ENCODE measurements at places on chromosomes 1 and 21.

DNA sequence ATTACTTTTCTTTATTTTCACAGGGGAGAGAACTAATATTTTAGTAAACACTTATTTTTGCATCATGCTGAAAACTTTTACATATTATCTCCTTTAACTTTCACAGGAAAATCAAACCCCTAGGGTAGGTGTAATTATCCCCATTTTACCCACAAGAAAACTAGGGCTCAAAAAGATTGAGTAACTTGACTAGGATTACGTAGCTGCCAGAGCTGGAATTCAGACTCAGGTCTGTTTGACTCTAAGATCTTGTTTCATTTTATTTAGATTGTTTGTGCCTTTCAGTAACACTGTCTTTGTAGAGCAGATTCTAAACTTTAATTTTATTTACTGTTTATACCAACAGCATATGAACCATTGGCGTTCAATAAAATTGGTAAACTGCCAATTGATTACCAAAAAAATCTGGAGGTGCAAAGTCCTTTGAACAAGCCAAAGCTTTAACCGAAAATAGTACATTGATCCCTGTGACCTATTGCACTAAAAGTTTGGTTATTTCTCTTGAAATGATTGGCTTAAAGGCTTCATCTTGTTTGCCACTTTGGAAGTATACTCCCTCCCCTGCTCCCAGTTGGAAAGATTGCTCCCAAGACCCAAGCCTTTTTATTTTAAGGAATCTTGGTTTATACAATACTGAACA lies 71.0 kb upstream of the WDR26 start:
- DNase-seq, result no peak

DNA sequence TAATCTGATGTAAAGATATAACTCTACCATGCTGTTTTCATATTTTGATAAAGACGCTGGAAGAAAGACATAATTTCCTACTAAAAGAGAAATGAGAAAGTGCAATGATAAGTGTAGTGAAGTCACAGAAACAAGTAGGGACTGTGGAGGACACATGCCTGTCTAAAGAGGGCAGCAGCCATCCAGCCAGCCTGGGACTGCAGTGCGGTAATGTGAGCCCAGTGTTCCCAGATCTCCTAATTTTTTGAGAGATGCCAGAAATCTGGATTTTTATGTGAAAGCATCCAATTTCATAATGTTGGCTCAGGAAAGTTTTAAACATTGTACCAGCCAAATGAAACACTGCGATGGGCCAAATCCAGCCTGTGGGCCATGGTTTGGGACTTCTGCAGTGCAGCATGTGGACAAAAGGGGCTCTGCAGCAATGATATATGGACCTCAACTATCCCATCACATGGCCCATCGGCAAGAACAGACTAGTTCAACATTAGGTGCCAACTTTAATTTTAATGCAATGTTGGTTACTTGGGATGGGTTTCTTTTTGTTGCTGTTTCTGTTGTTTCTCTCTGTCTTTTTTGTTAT lies 329.5 kb downstream of the LTN1 start:
- no peak for DNase-seq

- DNase-seq, result no peak
Measured at GRCh38 chr1:150299716-150300115, 6.1 kb downstream of the MRPS21 start.

- DNase-seq, result no peak
Measured at GRCh38 chr1:43067977-43068751, 103.9 kb downstream of the EBNA1BP2 start.

GRCh38 chr1:177069490-177069889 lies 95.0 kb downstream of the ASTN1 start:
- no peak for DNase-seq

- no peak for DNase-seq
Measured at GRCh38 chr1:56132520-56132919, 446.8 kb downstream of the PLPP3 start.

GRCh38 chr1:56417646-56418045 lies 161.7 kb downstream of the PLPP3 start:
- DNase-seq, result no peak

DNA sequence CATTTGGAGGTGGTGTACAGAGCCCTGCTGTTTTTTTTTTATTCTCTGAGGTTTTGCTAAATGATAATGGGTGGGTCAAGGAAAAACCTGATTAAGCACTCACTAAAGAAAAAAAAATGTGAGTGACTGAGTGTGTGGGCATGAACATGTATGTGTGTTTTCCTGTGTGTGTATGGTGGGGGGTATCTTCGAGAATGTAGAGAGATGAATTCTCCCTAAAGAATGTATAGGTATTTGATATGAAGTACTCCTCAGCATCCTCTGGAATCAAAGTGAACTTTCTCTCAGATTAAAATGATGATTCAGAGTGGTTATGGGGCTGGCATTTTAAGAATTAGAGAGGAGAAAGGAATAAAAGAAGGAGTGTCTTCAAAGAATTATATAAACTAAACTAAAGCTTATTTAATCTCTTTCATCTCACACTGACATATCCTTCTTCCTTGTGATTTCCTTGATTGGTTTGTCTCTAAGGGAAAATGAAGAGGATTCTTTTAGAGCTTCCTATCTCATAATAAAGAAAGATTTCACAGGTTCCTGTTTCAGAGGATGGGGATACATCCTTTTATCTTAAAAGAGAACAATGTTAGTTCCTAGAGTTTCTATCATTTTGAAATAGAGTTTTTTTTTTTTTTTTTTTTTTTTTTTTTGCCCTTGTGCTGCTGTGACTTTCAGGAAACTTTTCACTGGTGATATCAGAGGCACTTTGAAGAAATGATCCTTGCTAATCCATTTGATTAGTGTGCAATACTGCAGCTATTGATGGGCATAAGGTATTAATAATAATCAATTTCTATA lies 23.9 kb downstream of the S1PR1 start:
- no peak for DNase-seq

GRCh38 chr1:48227165-48228013 lies 4.9 kb downstream of the SLC5A9 start:
- DNase-seq, result no peak

DNA sequence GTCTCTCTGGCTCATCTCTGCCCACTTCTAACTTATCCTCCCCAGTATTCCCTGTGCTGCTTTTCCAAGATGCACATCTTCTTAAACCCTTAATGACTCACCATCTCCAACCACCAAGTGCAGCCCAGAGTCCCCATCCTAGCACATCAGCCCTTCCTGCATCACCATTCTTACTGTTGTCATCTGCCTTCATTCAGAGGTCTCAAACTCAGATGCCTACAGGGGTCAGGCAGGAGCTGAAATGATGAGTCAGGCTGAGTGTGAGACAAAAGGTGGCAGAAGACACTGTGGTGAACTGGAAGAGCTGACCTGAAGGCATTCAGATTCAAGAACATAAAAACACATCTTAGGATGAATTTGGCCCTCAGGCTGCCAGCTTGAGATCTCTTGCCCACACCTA lies 34.6 kb downstream of the OLFML2B start:
- DNase-seq, result no peak

DNA sequence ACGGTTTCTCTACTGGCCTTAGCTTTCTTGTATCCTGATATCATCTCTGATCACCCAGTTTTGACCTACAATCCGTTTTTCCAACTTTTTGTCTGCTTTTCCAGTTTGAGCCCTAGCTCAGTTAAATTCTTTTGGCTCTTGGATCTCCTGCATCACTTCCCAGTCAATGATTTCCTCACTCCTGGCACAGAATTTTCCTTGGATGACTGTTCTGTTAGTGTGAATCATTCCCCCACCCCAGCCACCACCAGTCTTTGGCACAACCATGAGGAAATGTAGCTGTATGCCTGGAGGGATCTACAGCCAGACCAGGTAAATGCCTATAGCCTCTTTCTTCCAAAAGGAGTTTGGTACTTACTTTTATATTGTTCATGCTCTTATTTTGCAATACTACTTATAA lies 187.2 kb upstream of the PTGFR start:
- DNase-seq, result no peak

GRCh38 chr1:3251807-3252428 lies 182.9 kb downstream of the PRDM16 start:
- DNase-seq, result no peak

GRCh38 chr21:29117372-29117955 lies 13.0 kb upstream of the MAP3K7CL start:
- DNase-seq, result no peak

DNA sequence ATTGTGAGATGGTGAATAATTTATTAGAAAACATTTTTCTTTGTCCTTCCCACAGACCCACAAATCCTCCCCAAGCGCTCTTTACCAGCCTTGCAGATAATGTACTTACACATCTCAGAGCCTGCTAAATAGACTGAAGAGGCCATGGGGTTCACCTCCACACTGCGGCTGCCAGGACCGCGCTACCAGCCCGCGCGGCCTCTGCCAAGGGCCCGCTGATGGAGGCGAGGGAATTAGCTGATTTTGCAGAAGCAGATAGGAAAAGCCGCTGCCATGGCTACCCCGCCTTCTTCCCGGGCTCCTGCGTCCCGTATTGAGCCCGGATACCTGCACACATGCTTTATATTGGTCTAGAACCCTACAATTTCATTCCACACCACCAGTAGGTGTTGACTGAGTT lies 248.0 kb upstream of the FOXD3 start:
- DNase-seq, result no peak

GRCh38 chr1:115377411-115377810 lies 39.4 kb upstream of the NGF start:
- no peak for DNase-seq

- no peak for DNase-seq
Measured at GRCh38 chr1:172400722-172401105, 19.8 kb upstream of the C1orf105 start.

GRCh38 chr1:185213091-185213490 lies 56.1 kb downstream of the SWT1 start:
- DNase-seq, result no peak

DNA sequence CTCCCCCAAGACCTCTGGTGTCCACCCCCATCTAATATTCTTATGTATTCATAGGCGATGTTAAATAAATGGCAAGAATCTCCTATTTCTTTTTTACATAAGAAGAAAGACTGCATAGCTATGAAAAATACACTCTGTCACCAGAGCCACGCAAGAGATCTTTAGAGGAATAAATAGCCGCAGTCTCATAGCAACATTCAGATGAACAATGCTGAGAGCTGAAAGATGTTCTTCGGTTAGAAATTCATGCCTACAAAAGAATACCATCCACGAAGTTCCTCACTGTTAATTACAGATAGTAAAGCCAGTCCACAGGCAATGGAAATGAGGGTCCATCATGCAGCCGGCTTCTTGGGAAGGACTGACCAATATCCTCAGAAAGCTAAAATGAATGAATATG lies 76.0 kb upstream of the SOD1 start:
- no peak for DNase-seq

DNA sequence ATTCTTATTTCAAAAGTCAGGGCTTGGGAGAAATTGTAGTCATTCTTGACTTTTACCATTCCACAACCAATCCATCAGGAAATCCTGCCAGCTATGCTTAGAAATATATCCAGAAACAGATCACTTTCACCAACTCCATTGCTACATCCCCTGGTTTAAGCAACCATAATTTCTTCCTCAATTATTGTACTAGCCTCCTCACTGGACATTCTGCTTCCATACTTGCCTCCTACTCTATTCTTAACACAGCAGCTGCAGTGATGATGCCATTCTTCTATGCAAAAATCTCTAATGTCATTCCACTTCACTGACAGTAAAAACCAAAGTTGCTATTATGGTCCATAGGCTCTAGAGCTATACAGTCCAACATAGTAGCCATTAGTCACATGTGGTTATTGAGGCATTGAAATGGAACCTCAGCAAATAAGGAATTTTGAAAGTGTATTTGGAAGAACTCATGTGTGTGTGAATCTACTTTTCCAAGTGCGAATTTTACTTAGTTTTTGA lies 110.7 kb upstream of the KIAA0040 start:
- DNase-seq, result no peak

DNA sequence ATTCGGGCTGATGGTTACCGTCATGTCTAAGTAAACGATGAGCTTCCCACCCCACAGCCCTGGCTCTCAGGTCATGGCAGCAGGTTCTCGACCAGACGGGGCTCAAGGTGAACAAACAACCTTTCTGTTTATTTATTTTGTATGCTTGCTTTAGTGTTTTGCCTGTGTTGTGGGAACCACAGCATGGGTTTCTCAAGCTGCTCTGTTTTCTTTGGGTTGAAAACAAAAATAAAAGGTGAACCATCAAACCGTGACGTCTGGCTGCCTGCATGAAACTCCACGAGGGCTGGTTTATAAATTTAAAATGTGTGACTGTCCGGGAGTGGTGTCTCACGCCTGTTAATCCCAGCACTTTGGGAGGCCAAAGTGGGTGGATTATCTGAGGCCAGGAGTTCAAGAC lies 28.0 kb downstream of the TMEM51 start:
- DNase-seq, result no peak

DNA sequence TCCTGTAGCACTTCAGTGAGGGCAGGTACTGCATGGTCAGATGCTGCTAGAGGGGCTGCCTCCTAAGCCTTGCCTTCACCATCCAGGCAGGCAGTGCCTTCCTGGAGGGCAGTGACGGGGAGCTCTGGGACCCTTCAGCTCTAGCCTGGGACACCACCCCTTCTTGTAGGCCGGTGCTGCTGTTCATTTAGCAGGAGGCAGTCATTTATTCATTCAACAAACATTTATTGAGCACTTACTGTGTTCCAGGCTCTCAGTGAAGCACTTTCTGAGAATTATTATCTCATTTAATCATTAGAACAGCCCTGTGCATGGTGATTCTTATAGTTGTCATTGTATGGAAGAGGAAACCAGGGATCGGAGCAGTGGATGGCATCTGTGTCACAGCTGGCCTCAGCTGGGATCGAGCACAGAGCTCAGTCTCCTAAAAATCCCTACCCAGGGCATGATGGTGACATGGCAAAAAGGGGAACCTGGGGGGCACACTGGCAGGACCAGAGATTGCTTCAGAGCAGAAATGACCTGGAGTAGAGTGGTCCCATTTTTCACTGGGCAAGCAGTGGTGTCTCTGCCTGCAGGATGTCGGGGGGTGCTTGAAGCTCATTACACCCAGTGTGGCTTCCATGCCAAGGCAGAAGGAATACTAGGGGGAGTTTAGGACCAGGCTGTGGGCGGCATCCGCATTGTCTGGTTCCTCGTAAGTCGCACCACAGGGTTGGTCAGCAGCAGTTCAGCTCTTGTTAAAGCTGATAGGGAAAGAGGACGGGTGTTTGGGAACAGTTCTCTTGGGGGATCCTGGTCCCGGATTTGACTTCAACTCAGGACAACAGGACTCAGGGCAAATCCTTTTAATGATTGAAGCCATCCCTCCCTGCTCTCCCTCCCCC lies 28.8 kb downstream of the ARHGEF10L start:
- DNase-seq, result no peak

DNA sequence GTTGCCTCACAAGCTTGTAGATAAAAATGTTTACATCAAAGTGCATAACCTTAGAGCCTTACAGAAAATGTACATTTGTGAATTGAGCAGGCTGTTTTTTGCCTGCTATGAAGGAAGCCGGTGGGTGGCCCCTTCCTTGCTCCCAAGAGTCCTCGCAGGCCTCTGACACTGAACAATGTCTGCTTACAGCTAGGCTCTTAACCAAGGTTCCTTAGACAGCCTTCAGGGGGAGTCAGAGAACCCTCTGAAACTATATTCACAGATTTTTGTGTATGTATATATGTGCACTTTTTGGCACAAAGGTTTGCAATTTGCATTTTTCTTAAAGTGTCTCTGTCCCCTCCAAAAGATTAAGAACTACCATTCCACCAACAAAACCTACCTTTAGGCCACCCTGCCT lies 282.6 kb downstream of the BARHL2 start:
- DNase-seq, result no peak

All from stimulated activated CD8-positive, alpha-beta memory T cell treated with anti-CD3 and anti-CD28 coated beads, Interleukin-7, amount 100 ng/mL, for 1 hour (primary cell).